Activated T-helper 1 cell treated with Interleukin-2 at 50 U/mL for 16 hours (primary cell): ENCODE measurements at places on chromosomes 2 and 18.

GRCh38 chr2:191265311-191266170 lies 20.3 kb downstream of the MYO1B start:
- DNase-seq, result no peak

GRCh38 chr2:173159791-173160463 lies 84.3 kb downstream of the MAP3K20 start:
- no peak for DNase-seq

DNA sequence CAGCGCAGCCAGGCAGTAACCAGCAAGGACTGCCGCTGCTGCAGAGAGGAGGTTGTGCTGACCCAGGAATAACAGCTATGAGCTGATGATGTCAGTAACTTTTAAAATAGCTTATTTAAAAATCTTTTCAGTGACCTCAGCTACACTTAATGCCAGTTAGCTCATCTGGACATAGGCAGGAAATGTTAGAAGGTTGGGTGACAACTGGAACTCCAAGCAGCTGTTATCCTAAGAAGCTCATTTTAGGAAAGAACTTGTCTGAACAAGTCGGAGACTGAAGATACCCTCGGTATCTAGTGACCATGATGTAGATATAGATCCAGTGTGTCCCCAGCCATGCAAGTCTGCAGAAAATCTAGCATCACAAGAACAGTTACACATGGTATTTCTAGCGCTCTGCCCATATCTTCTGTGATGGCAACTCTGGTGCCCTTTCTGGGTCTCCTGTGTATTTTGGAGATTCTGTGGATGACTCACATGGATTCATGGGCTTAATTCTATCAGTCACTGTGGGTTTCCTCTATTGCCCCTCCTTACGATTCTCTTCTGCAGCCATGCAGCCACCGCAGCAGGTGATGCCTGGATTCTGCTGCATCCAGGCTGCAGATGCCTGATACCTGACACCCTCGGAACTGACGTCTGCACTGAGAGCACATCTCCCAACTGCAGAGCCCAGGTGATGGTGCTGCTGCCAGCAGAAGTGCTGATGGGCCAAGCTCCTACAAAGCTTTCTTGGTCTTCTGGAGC lies 19.8 kb upstream of the PLEK start:
- no peak for DNase-seq

DNA sequence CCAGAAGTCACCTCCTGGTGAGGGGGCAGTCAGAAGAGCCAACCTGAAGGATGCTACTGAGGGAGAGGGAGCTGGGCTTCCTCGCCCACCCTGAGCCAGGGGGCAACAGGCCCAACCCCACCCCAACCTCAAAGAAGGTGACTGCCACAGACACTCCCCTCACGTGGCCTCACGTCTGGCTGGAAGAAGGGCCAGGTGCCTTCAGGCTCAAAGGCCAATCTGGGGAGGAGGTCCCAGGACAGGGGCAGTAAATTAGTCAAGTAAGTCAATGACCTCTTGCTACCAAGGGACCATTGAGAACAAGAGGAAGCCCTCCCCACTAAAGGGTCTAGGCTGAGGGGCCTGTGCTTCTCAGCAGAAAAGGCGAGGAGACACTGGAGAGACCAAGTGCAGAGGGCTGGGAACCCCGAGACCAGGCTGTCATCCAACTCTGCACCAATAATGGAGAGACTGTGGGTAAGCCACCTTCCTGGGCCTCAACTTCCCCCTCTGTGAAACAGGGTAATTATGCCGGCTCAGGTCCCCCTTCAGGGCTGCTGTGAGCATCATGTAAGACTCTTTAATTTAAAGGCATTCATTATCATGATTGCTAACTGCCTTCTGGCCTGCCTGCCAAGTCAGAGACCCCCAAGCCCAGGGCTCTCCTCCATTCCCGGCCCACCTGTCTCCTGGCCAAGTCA lies 20.2 kb upstream of the TNS1 start:
- DNase-seq, result no peak

DNA sequence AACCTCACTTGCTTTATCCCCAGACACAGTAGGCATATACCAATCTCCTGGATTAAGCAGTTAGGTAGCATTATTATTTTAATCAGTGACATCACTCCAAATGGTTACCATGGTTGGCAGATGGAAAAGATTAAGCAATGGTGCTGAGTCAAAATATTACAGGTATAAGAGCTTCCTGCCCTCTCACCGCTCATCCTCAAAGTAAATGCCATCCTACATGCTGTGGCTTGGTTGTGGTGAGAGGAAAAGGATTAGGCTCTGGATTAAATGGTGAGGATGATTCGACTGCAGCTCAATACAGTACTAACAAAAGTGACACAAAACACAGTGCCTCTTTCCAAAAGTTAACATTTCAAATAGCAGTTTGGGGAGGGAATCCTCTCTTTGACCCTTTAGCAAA lies 108.9 kb upstream of the ACAA2 start:
- DNase-seq, result no peak

DNA sequence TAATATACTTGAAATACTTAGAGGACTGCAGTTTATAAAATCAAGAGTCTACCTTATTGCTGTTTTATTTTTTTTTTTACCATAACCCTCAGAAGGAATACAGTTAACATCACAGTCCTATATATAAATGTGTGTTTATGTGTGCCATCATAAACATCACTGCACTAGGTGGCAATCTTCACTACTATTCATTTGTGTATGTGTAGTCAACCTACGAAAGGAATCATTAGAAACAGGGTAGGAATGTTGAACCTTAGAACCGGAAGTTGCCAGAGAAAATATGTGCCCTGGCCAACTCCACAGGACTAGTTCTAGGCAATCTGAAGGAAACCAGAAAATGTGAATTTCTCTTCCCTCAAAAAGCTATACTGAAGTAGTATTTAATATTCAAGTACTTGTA lies 3.4 kb downstream of the GEN1 start:
- no peak for DNase-seq

GRCh38 chr18:57649556-57650500 lies 28.2 kb upstream of the NARS1 start:
- no peak for DNase-seq

DNA sequence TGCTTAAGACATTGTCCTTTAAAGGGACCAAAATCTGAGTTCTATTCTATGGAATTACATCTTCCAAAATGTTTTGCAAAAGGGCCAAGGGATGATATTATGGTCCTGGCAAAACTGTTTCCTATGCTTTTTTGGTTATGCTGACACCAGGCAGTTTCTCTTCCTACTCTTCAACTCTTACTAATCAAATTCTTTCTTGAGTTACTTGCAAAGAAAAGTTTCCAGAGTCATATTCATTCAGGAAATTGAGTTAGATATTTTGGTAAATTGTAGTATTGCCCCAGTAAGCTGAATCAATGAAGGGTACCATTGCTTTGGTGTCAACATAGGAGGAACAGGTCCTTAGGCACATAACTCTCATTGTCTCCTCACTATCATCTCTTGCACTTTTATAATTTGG lies 118.8 kb downstream of the DPP4 start:
- DNase-seq, result no peak

DNA sequence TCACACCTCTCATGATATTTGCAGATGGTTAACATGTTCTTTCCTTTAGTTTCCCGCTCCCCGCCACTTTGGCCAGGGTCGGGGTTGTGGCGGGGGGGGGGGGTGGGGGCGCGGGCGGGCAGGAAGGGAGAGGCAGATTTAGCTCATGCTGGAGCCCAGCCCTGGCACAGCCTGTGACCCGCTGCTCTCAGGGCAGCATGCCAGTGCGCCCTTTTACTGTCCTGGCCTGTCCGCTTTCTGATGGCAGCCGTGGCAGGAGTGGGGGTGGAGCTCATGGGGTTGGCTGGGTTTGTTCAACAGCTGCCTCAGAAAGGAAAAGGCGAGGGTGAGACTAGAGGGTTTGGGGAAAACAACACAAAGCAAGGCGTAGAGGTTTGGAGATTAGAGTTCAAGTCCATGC lies 56.1 kb downstream of the TNP1 start:
- no peak for DNase-seq

DNA sequence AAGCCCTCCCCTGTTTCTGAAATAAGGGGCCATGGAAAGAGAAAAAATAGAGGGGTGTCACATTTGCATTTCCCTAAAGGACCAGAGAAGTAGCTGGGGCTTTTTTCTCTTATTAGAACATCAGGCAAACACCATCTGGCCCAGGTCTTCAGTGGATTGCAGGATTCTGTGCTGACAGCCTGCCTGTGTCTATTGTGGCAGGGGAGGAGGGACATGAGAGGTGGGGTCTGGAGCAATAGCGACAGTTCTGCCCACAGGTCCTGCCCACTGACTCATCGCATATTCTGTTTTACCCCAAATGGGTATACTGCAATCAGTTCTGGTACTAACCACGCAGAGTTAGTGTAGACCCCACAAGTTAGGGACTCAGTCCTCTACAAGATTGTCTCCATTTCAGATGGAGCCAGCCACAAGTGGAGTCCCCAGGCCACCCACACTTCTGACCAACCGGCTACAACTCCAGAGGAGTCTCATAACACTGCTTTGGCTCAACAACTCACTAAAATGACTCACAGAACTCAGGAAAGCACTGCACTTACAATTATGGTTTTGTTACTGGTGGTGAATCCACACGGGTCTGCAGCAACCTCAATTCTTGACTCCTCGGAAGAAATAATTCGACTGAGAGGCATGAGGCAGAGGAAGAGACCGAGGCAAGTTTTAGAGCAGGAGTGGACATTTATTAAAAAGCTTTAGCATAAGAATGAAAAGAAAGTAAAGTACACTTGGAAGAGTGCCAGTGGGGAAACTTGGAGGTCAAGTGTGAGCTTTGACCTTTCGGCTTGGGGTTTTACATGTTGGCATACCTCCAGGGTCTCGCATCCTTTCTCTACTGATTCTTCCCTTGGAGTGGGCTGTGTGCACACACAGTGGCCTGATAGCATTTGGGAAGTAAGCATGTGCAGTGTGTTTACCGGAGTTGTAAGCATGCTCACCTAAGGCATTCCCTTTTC lies 146.4 kb upstream of the SPATS2L start:
- no peak for DNase-seq

- DNase-seq, result no peak
Measured at GRCh38 chr2:221848286-221848685, 276.2 kb upstream of the EPHA4 start.

GRCh38 chr2:70104231-70105111 lies 17.2 kb downstream of the PCBP1 start:
- no peak for DNase-seq

DNA sequence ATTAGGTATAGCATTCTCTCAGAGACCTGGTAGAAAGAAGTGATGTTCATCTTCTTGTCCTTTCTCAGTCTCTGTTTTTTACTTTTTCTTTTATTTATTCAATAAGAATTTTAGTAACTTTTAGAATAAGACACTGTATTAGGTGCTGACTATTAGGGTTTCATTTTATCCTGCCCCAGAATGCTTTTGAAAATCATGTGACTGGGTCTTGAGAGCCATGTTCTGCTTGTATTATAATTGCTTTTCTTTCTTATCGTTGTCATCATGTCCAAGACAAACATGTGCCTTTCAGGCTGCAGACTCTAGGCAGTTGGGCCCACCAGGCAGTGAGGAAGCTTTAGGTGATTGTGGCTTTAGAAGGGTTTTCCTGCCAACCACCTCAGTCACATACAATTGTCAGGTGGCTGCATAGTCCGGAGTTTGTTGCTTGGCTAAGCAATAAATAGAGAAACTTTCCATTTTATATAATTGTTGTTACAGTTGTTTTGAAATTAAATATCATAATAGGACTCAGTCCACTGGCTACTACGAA lies 15.1 kb downstream of the GRHL1 start:
- DNase-seq, result no peak

GRCh38 chr2:24403168-24403831 lies 43.0 kb upstream of the ITSN2 start:
- DNase-seq, result no peak

GRCh38 chr2:30252723-30253701 lies 21.7 kb downstream of the LBH start:
- DNase-seq, result no peak

DNA sequence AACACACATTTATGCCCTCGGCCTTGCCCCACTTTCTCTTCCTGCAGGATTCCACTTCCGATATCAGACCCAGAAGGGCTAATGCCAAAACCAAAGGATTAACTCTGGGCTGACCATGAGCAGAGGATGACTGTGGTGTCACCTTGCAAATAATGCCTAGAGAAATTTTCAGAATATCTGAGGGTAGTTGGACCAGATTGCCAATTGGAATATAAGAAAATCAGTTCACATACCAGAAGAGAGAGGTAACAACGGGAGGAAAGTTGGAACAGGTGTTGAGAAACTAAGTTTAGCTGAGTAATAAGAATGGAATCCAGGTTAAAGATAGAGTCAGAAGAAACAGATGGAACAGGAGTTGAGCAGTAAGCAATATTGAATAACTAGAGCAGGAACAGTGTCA lies 232.7 kb upstream of the UBE2E3 start:
- no peak for DNase-seq

- DNase-seq, result no peak
Measured at GRCh38 chr2:222810044-222810443, 50.8 kb upstream of the ACSL3 start.

- no peak for DNase-seq
Measured at GRCh38 chr18:23881778-23882177, 132.8 kb upstream of the TTC39C start.
